Left renal pelvis (tissue), 4 donors: ENCODE measurements at places on chromosomes 6 and 20. TPM values are rescaled to one million over a fixed set of nuclear protein-coding genes. Genes with fewer than 3 reads are reported as not detected.

PCMTD2 gene
- 163 TPM for polyA plus RNA-seq

RSPO3 gene
- polyA plus RNA-seq = 31.1 TPM

AIF1 gene
- 72.1 TPM for polyA plus RNA-seq

KCNS1 gene
- 0.35 TPM for polyA plus RNA-seq

MYCT1 gene
- polyA plus RNA-seq = 20.4 TPM

NRM gene
- polyA plus RNA-seq = 37.0 TPM

MAK gene
- polyA plus RNA-seq = 0.45 TPM

RPS21 gene
- 778 TPM for polyA plus RNA-seq

SOX18 gene
- polyA plus RNA-seq = 7.9 TPM

LY6G6D gene
- not detected for polyA plus RNA-seq

CALHM6 gene
- 5.5 TPM for polyA plus RNA-seq

SPATS1 gene
- polyA plus RNA-seq = not detected

TRIM38 gene
- 7.6 TPM for polyA plus RNA-seq

ABHD12 gene
- polyA plus RNA-seq = 38.7 TPM

SLC23A2 gene
- 22.5 TPM for polyA plus RNA-seq

AHI1 gene
- polyA plus RNA-seq = 75.6 TPM

ASCC3 gene
- 21.1 TPM for polyA plus RNA-seq

COX4I2 gene
- polyA plus RNA-seq = 1.8 TPM

COL9A3 gene
- 26.3 TPM for polyA plus RNA-seq

OPN5 gene
- polyA plus RNA-seq = 0.57 TPM

CPNE5 gene
- 12.4 TPM for polyA plus RNA-seq

CEP57L1 gene
- polyA plus RNA-seq = 22.1 TPM

APOBEC2 gene
- polyA plus RNA-seq = 0.32 TPM

ZSCAN16 gene
- polyA plus RNA-seq = 6.5 TPM

IL17F gene
- 0.63 TPM for polyA plus RNA-seq

NQO2 gene
- polyA plus RNA-seq = 60.1 TPM

ALDH8A1 gene
- polyA plus RNA-seq = 28.3 TPM

PDE7B gene
- 9.1 TPM for polyA plus RNA-seq

GCNT2 gene
- polyA plus RNA-seq = 5.7 TPM

LY6G6C gene
- polyA plus RNA-seq = not detected

PRKN gene
- 11.9 TPM for polyA plus RNA-seq

MSH5 gene
- polyA plus RNA-seq = 51.0 TPM

ASXL1 gene
- 59.5 TPM for polyA plus RNA-seq

DNMT3B gene
- 7.1 TPM for polyA plus RNA-seq

KCNK5 gene
- 11.5 TPM for polyA plus RNA-seq

PLCB4 gene
- polyA plus RNA-seq = 13.0 TPM

HSPA1L gene
- polyA plus RNA-seq = 3.1 TPM
